ENCODE measurements at places on chromosomes 6 and 20.

DNA sequence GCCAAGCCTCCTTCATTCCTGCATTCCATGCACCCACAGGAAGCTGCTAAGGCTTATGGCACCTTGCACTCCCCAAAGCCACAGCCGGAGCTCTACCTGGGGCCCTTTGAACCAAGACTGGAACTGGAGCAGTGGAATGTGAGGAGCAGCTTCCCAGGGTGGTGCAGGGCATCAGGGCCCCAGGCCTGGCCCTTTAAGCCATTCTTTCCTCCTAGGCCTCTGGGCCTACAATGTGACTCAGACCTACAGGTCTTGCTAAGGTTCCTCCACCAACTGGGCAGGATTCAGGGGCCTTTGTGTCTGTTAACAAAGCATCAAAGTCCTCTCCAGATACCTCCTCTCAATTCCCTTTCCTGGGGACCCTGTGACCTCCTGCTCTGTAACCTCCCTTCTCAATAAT, 36.2 kb downstream of the SF3B5 start:
- no peak for DNase-seq

DNA sequence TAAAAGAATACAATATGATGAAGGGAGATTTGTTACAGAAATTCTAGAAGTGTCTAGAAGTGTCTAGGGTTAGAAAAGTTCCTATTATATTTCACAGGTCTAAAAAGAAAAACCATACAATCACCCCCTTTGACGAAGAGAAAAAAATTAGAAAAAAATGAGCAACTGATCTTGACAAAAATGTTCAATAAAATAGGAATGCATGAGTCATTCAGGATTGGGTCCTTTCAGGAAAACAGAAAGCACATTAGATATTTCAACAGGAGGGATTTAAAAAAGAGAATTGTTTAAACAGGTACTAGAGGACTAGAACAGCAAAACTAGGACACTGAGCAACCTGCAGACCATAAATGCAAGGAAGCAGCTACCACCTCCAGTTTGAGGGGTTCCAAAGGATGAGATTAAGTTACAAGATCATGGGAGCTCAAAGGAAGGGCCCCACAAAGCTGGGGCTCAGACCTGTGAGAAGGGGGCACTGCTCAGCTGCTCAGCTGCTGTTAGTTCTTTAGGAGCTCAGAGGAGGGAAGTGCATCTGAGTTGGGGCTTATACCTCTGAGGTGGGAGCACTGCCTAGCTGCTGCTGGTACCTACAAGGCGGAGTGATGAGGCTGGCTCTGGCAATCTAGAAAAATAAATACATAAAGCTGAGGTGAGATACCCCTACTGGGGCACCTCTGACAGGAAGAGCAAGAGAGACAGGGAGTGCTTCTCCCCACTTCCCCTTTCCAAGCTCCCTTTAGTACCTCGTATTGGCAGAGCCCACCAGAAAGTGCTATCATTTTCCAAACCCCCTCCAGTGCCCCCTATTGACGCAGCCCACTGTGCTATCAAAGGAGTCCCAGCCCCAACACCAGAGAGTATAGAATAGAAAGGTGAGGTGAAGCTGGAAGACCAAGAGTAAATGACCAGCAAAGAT, 27.1 kb upstream of the BEND6 start:
- no peak for DNase-seq

DNA sequence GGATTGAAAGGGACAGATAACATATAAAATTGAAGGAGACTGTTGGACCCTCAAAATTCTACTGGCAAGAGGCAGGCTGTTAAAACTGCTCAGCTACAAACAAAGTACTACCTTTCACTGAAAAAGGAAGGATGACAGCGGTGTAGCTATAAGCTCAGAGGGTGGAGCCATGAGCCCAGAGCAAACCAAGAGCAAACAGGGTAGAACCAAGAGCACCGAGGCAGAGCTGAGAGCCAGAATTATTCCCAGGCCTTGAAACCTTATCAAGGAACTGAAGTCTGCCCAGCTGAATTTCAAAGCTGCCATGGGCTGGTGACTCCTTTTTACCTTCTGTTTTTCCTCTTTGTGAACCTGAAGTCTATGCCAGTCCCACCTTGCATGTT, 74.7 kb upstream of the SLC4A11 start:
- DNase-seq, result no peak

DNA sequence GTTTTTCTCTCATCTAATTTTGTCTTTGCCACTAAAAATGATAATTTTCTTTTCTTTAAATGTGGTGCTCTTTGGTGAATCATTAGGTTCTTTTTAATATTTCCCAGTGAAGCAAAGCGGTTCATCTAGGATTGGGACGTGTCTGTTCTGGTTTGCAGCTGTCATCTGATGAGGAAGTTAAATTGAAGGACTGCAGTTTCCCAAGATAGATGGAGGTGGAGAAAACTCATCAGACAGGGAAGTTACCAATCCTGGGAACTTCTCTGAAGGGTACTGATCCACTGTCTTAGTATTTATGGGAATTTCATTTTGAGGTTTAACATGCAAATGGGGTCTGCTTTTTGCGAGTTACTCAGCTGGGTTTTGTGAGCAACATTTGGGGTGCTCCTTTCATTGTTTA, 2.4 kb upstream of the AARS2 start:
- no peak for DNase-seq

DNA sequence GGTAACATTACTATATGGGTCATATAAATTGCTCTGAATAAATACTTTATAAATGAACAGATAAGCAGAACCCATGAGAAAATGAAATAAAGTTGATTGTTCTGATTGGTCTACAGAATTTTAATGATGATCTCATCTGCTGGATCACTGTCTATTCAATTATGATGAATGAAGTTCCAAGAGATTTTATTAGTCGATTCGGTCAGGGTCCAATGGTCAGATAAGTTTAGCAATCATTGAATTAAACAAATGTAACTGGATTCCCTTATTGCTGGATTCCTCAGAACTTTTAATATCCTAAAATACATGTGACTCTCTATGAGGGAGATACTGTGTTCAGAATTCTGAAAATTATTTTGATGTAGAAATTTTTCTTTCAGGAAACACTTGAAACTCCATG, 715.2 kb downstream of the EPM2A start:
- DNase-seq, result no peak

GRCh38 chr20:47217482-47218446, 138.7 kb downstream of the ZMYND8 start:
- no peak for DNase-seq

DNA sequence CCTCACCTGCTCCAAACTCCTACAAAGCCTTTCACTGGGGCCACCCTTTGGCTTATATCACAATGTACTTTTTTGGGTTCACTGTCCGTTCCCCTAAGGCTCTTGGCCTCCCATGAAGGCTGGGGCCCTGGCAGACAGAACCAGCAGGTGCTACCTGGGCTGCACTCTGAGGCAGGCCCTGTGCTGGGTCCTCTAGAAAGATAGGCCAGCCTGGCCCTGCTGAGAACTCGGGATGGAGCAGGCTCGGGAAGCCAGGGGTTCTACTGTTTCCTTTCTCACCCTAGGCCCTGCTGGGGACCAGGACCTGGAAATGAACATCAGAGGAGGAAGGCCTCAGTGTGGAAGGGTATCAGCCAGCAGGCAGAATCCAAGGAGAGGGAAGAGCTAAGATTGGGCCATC, 79.5 kb downstream of the MRPL14 start:
- no peak for DNase-seq
